ENCODE measurements at places on chromosomes 5 and 9. TPM values are rescaled to one million over a fixed set of nuclear protein-coding genes. Genes with fewer than 3 reads are reported as not detected.

The LCN15 gene
- polyA plus RNA-seq = not detected

The SLCO4C1 gene
- polyA plus RNA-seq = 1.8 TPM

The HACD4 gene
- 23.9 TPM for polyA plus RNA-seq

The ZNF300 gene
- polyA plus RNA-seq = 0.26 TPM

The EQTN gene
- not detected for polyA plus RNA-seq

The DND1 gene
- polyA plus RNA-seq = 2.3 TPM

The INSL6 gene
- polyA plus RNA-seq = not detected

The C9orf50 gene
- not detected for polyA plus RNA-seq

The ANKRD33B gene
- not detected for polyA plus RNA-seq

The SPINK4 gene
- polyA plus RNA-seq = not detected

The PDE6A gene
- polyA plus RNA-seq = 0.01 TPM

The ENHO gene
- 5.1 TPM for polyA plus RNA-seq

The LCN1 gene
- not detected for polyA plus RNA-seq

GRCh38 chr5:59260973-59261372, 632.6 kb downstream of the PDE4D start:
- DNase-seq = no peak

DNA sequence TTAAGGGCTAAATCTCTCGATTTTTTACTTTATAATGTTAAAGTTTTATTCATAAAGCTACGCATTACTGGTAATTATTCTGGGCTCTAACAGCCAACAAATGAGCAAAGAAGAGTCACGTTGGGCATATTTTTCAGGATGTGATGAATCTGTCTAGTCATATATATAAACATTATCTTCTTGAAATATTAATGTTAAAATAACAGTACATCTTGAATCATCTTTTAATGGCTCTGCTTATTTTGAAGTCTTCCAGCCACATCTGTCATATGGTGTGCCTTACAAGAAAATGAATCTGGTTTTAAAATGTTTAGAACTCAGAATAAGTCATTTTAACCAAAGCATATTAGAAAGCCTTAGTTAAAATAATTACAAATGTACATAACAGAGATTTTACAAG, 96.9 kb downstream of the CWC27 start:
- no peak for DNase-seq

GRCh38 chr5:55993731-55994494, 850 bp downstream of the IL6ST start:
- no peak for DNase-seq

DNA sequence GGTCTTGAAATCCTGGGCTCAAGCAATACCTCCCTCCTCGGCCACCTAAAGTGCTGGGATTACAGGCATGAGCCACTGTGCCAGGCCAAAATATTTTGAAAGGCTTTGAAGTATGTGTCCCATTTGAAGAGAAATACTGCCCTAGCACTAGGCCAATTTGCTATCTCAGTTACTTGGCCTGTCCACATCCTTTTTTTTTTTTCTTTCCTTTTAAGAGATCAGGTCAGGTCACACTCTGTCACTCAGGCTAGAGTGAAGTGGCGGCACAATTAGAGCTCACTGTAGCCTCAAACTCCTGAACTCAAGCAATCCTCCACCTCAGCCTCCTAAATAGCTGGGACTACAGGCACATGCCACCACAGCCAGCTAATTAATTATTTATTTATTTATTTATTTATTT, 84.2 kb downstream of the NR6A1 start:
- DNase-seq = no peak

DNA sequence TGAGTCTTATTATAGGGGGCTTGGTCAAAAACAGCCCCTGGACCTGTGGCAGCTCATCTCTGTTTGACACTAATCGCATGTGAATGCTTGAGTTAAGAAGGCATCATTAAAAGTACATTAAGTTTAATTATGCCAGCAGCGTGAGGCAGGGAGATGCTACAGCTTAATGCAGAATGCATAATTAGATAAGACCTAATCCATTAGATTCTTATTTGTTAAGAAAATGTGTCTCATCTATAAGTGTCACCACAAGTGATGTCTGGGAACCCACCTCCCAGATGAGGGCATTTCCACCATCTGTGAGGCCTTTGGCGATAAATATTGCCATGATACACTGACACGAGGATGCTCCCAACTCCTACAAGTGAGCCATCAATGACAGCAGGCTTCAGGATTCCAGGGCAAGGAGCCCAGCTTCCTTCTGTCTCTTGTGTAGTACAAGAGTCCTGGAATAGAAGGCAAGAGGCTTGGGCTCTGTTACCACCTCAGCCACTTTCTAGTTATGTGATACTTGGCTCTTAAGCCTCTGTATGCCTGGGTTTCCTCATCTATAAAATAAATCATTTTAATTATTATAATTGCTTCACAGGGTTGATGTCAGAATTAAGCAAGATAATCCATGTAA, 202.7 kb downstream of the FAM114A2 start:
- no peak for DNase-seq

GRCh38 chr9:86721226-86721781, 226.0 kb downstream of the GAS1 start:
- no peak for DNase-seq

GRCh38 chr5:30693326-30693725, 500.2 kb upstream of the CDH6 start:
- DNase-seq = no peak

DNA sequence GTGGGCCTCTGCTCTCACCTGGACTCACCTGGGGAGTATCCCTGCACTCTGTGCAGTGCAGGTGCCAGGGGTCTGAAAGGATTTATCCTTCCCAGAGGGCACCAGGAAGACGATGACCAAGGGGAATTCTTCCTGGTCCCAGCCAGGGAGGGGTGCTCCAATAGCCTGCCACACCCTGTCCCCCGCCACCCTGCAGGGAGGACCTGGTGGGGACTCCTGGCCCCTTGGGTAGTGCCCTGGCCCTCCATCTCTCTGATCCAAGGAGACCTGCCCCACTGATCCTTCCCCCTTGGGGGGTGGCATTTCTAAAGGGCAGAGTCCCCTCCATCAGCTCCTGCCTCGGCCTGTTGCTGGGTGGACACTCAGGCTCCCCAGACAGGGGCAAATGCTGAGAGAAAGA, 70.7 kb downstream of the NTNG2 start:
- DNase-seq = no peak

DNA sequence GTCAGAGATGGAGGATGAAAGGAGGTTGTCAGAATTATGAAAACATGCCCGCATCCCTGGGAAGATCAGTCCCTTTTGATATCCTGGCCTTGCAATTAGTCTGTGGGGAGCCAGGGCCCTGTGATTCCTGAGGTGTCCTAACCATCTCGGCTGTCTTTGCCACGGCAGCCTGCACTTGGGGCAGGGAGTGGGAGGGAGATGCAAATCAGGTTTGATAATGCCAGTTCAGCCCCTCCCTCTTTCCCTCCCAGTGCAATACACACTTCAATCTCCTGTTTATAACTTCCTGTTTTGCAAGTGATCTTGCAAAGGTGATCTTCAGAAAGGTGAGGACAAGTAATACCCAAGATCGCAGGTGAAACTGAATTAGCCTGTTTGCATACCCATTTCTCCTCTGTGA, 114.0 kb upstream of the ALDH1B1 start:
- DNase-seq = no peak

- DNase-seq = no peak
Measured at GRCh38 chr5:16372493-16372892, 93.1 kb downstream of the ZNF622 start.

- DNase-seq = peak; percentile 61
Measured at GRCh38 chr5:143557061-143557818, 153.8 kb upstream of the NR3C1 start.

- DNase-seq = no peak
Measured at GRCh38 chr9:11338130-11338529, 725.3 kb upstream of the PTPRD start.

DNA sequence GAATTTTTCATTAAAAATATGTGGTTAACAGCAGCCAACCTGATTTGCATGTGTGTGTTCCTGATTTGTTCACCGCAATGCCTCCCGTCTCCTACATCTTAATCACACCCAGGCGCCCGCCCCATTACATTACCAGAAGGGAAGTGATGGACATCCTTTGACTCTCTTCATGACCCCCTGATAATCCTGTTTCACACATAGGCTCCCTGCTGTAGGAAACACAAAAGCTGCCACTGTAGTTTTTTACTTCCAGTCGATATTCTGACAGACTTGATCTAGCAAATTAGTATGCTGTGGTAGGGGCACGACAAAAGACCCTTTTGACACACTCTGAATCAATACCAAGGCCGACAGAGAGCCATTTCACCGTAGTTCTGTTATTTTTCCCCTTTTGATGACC, 287.8 kb upstream of the ISL1 start:
- DNase-seq = no peak

DNA sequence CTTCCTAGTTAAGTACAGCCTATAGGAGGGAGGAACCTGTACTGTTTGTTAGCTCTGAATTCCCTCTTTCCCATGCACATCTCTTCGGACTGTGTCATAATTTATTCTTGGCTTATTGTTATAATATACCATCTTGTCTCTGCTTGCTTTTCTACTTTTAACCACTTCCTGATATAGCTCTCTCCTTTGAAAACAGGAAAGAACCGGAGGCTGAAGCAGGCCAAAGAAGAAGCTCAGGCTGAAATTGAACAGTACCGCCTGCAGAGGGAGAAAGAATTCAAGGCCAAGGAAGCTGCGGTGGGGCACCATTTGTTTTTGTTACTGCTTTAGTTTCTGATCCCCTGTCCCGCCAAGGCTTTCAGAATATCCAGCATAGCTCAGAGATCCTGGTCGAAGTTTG, 4.8 kb downstream of the ATP6V1G1 start:
- DNase-seq = peak; percentile 64

GRCh38 chr9:83956436-83957247, 23.4 kb downstream of the HNRNPK start:
- peak; percentile 73 for DNase-seq

GRCh38 chr9:124384846-124385245, 30.4 kb downstream of the PSMB7 start:
- DNase-seq = no peak

GRCh38 chr5:143896966-143897365, 85.0 kb downstream of the HMHB1 start:
- DNase-seq = no peak

- DNase-seq = no peak
Measured at GRCh38 chr5:157745041-157745456, 1.5 kb downstream of the LSM11 start.

DNA sequence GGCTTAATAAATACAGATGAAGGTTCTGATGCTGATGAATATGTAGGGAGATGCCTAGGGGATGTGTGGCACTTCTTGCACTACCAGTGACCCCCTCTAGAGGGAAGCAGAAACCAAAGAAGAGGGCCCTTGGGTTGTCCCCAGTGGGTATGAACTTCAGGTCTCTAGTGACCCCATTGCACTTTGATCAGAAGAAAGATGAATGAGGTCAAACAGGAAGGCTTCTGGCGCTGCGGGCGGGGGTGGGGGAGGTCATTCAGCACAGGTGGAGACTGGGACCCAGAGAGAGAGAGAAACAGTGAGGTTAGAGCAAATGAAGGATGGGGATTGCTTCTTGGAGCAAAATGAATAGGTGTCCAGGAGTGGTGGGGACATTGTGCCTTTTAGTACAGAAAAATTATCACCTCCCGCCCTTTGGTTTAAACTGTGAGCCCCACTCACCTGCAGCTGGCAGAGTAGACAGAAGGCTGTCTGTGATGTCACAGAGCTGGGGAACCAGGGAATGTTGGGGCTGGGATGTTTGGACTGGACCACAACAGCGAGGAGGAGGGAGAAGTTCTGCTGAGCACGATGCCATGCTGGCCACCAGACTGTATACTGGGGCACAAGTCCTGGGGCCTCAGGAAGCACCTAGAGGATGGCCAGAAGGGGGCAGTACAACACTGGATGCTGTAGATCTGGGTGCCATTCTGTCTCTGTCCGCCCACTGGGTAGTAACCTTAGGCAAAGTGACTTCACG, at the start of gene TEX48:
Gene TEX48, minus strand, starts transcription at position 599 of the 739 bp plus-strand sequence. CDS start 10,469 bp downstream, outside the sequence.
- peak; percentile 76 for DNase-seq

- no peak for DNase-seq
Measured at GRCh38 chr9:71218774-71219173, 97.4 kb upstream of the TRPM3 start.

DNA sequence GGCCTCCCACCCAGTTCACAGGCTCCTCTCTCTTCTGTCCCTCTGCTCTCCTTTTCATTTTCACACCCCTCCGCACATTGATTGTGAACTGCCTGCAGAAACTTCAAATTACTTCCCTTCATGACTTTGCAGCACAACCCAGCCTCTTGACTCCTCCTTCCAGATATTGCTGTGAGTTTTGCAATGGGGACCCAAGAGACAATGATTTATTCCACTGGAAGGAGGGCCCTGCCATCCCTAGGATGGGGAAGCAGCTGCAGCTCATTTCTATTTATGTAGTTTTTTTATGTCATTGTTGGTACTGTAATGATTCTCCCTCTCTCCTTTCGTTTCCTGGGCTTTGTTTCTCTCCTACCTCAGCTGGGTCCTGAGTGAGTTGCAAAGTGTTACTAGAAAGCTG, 364.9 kb downstream of the ICE1 start:
- DNase-seq = no peak

DNA sequence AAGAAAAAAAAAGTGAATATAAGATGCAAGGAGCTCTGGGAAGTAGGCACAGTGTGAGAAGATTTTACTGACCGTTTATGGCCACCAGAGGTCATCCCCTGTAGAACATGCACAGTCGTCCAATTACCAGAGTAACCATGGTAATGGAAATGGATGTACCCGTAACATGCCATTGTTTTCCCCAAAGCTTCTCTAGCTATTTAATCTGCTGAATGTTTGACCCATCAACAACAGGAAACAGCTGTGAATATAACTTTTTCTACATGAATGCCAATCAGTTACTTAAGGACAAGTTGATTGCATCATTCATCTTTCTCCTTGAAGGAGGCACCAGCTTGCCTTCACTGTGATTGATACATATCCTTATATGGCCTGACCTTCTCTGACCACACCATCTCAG, 1967.0 kb upstream of the CDH9 start:
- no peak for DNase-seq

- DNase-seq = no peak
Measured at GRCh38 chr5:181037365-181037861, 2.7 kb upstream of the BTNL9 start.

GRCh38 chr5:52786949-52787599, 642 bp upstream of the ITGA1 start:
- DNase-seq = peak; percentile 36

Data from CD14-positive monocyte (primary cell).